ENCODE measurements at places on chromosomes 5 and 9.

DNA sequence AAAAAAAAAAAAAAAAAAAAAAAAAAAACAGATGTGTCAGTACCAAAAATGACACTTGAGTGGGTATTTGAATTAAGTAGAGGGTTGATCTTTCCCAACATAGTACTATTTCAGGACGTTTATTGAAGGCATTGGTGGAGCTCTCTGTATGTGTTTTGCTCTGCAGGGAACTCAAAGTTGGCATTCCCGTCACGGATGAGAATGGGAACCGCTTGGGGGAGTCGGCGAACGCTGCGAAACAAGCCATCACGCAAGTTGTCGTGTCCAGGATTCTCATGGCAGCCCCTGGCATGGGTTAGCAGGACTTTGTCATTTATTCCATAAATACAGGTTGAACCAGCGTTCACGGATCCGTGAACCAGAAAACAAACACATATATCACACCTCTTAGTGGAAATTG is 34.9 kb downstream of the SFXN1 start:
- DNase-seq: no peak

GRCh38 chr9:95574176-95574575 is 57.4 kb upstream of the PTCH1 start:
- DNase-seq: no peak

DNA sequence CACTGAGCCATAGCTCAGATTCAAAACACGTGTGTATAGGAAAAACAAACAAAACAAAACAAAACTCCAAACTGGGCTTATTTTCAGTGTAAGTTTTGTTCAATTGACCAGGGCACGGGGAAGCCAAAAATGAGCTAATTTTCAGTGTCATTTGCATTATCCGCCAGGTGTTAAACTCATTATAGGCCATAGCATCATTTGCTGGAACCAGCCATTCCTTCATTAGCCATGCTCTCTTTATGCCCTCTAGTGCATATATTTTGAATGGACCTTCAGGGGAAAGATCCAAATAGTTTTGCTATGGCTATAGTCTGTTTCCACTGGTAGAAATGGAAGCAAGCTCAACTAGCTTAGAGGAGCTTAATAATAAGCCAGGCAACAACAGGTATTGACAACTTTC is 1205.2 kb upstream of the DMAC1 start:
- no peak for DNase-seq

DNA sequence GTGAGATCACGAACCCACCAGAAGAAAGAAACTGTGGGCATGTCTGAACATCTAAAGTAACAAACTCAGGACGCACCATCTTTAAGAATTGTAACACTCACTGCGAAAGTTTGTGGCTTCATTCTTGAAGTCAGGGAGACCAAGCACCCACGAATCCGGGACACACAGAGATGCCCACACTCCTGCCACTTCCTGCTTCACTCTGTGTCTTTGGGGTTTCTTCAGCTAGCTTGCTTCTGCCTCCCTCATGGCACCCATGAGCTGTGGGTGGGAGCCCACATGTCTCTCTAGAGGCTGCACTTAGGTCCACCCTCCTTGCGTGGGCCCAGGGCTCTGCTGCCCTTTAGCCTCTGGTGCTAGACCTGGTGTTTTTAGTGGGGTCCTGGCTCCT is 61.2 kb upstream of the CNOT6 start:
- DNase-seq: no peak

DNA sequence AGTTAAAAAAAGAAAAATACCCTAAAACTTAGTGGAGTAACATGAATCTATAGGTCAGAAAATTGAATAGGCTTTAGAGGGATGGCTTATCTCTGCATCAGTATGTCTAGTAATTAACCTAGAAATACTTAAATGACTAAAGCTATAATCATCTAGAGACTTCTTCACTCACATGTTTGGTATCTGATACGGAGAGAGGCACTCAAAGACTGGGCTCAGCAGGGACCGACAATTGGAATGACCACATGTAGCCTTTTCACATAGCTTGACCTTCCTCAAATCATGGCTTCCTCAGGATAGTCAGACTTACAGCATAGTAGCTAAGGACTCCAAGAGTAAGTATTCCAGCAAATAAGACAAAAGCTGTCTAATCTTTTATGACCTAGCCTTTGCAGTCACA is 105.3 kb upstream of the RORB start:
- no peak for DNase-seq

GRCh38 chr5:173319646-173320045 is 8.6 kb downstream of the STC2 start:
- no peak for DNase-seq

DNA sequence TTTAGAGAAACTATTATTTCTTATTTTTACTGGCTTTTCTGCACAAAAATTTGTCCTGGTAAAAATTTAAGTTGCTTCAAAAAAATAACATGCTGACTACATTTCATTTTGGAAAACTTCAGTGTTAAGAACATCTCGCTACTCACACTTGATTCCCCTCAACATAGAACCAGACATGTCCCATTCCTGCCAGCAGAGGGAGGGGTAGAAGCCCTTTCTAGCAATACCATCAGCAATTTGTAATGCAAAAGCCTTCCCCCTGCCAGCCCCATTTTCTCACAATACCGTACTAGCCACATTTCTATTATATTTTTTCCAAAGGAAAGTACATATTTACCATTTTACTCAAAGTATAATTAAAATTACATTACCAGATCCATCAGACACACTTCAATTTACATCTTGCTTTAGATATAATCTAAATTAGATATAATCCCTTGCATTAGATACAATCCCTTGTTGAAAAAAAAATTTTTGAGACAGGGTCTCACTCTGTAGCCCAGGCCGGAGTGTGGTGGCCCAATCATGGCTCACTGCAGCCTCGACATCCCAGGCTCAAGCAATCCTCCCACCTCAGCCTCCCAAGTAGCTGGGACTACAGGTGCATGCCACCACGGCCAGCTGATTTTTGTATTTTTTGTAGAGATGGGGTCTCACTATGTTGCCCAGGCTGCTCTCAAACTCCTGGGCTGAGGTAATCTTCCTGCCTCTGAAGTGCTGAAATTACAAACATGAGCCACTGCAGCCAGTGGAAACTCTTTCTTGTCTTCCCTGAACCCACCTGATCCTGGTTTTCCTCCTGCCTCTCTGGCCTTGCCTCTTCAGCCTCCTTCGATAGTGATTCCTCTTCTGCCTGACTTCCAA is 39.6 kb upstream of the IDNK start:
- peak; percentile 67 for DNase-seq

- no peak for DNase-seq
Measured at GRCh38 chr9:123121457-123121856, 88.0 kb downstream of the GPR21 start.

DNA sequence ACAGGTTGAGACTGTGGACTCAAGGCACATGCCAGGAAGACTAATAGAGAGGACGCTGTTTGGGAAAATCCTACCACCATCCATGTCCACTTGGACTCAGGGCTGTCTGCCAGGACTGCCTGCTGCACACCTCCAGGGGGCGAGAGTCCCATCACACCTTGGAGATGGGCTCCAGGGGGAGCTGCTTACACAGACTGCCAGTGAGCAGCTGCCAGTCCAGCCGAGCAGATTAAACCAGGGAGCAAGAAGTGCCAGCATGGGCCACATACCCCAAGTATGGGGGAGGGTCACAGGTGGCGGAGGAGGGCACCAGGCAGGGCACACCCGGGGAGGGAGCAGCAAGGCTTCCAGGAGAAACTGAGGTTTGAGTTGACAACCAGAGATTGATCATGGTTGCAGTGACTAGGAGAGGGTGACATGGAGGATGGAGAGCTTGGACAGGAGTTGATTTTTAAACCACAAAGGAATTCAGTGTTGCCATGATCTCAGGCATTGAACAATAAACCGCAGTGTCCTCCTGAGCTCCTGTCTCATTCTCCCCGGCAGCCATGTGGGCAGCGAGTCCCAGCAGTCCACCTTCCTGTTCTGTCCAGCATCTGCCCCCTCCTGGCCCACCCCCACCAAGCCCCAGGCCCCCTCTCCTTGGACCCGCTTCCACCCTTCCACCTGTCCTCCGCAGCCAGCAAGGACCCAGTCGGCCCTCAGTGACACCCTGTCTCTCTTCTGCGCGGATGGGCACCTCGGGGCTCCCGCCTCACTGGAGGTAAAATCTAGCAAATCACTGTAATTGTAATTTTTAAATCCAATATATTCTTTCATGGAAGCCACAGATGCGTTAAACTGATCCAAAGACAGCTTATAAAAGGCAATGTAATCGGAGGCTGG is 3.1 kb upstream of the VAV2 start:
- peak; percentile 24 for DNase-seq

GRCh38 chr5:58114324-58114723 is 345.6 kb downstream of the PLK2 start:
- peak; percentile 89 for DNase-seq

DNA sequence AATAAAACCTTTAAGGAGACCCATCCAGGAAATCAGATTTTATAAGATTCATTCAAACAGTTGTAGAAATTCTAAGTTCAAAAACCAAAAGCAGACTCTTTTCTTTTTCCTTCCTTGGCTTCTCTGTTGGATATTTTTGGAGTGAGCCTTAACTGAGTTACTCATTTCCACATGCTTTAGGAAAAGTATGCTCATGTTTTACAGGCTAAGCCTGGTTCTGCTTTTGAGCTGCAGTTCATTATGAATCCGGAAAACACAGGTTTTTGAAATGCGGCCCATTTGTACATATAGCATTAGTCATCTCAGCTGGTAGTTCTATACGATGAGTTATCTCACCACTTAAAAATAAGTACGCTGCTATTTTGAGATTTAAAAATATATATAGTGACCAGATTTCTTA is 156.6 kb upstream of the DMRT1 start:
- DNase-seq: peak; percentile 91

DNA sequence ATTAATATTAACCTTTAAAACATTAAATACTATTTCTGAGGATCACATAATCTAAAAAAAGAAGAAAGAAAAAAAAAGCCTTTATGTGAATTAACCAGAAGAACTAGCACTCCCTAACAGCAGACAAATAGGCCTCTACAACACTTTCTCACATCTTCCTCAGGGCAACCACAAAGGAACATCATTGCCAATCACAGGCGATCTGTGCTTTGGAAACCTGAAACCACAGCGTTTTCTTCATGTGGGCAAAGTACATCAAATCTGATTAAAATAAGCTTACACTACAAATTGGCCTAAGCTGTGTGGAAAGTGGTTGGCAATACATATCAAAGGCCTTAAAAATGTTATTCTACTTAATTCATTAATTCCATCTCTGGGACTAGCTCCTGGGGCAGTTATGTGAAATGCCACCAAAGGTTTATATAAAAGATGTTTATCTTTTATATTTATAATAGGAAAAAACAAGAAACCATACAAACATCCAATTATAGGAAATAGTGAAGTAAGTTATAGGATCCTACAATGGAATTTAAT is 184.8 kb upstream of the TBCA start:
- DNase-seq: no peak

DNA sequence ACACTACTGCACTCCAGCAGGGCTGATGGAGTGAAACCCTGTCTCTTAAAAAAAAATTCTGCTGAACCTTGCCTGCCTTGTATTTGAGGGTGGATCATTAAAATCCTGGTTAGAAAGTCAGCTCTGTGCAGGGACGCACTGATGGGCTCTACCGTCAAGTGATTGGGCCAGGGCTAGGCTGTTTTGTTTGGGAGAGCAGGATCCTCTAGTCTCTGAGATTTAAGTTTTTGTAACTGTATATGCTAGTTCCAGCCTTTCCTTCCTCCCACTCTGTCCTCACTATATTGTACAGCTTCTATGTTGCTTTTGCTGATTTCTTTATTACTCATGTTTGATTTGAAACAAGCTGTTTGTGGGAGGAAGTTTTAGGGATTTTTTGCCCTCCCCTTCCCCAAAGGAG is 11.5 kb downstream of the DDX4 start:
- DNase-seq: no peak

DNA sequence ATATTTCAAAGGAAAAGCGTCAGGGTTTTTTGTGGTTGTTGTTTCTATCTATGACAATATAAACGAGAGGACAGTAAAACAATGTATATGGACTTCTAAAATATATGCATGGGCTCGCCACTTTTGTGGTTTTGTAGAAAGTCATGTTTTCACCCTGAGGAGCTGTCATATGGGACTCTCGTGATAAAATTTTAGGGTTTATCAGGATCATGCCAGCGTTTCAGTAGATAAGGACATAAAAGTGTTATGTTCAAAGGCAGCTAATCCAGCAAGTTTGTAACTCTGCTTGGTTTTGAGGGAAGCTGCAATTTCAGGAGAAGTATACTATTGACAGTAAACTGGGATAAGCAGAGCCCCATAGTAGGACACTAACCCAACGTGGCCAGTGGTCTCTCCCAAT is 120.3 kb downstream of the CDC42SE2 start:
- no peak for DNase-seq

GRCh38 chr9:103245369-103245768 is 250.2 kb downstream of the CYLC2 start:
- DNase-seq: peak; percentile 3

- no peak for DNase-seq
Measured at GRCh38 chr5:180097163-180097894, 25.8 kb upstream of the RNF130 start.

- peak; percentile 17 for DNase-seq
Measured at GRCh38 chr5:16593013-16593412, 23.8 kb downstream of the RETREG1 start.

DNA sequence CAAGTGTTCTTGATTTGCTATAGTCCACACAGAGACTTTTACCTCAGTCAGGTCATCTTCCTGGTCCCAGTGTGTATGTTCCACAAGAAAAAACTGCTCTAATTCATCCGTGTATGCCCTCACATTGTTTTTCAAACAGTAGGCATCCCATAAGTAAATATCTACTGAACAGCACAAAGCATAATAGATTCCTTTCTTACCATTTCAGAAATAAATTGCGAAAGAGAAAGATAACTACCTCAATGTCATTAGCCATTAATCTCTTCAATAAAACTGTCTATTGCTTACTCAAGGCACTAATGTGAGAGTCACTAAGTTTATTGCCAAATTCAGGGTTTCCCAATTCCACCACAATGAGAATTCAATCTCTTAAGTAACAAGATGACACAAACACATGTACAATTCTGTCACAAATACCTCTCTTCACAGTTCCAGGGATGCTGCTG is 9.6 kb downstream of the FBXW2 start:
- DNase-seq: peak; percentile 86

- peak; percentile 79 for DNase-seq
Measured at GRCh38 chr5:171999877-172000276, 6.6 kb downstream of the FBXW11 start.

DNA sequence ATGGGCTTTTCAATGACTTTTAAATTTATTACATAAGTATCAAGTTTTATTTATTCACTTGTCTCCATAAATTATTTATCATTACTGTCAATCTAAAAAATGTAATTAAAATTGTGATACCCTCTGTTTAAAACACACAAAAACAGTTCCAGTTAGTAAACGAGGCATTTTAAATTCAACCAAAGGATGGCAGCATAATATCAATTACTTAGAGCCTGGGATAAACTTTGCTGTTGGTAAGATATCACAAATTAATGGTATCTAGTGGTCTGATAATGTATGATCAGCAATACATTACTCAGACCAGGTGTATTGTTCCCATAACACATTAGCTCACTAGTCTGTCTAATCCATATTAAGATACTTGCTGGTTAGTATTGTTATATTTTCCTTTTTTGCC is 9.6 kb upstream of the IFNE start:
- DNase-seq: no peak

GRCh38 chr5:158451203-158451992 is 592.5 kb upstream of the CLINT1 start:
- DNase-seq: no peak

Measured in epithelial cell of esophagus (primary cell).